ENCODE measurements at places on chromosomes 6 and 20.

DNA sequence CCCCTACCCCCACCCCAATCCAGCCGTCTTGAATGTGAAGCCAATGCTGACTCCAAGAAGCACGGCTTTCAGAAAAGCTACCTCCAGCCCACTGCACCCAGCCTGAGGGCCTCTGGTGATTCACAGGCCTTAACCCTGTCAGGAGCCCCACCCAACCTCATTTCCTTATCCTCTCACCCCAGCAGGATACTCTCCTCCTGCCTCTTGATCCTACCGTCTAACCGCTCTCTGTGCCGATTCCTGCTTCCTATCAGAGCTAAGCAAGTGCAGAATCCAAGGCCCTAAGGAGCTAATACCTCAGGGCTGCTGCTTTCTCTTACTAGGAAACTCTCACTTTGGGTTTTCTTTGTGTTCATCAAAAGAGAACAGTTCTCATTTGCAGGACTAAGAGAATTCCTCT is 47.2 kb downstream of the TRERF1 start:
- DNase-seq, result peak; percentile 70

- no peak for DNase-seq
These were observed 41.1 kb downstream of the GMDS start for GRCh38 chr6:2204272-2204671.

DNA sequence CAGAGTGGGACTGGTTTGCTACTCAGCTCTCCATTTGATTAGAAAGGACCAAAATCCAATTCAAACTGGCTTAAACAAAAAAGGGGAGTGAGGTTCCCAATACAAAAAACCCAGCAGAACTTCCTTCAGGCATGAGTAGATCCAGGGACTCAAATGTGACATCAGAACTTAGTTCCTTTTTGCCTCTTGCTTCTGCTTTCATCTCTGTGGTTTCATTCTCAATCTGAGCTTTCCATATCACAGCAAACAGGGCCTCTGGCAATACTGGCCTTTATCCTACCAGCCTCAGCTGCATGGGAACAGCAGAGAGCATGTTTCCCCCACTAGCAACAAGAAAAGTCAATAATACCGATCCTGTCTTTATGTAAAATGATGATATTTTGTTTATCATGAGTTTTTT is 28.6 kb upstream of the PRELID3B start:
- no peak for DNase-seq

DNA sequence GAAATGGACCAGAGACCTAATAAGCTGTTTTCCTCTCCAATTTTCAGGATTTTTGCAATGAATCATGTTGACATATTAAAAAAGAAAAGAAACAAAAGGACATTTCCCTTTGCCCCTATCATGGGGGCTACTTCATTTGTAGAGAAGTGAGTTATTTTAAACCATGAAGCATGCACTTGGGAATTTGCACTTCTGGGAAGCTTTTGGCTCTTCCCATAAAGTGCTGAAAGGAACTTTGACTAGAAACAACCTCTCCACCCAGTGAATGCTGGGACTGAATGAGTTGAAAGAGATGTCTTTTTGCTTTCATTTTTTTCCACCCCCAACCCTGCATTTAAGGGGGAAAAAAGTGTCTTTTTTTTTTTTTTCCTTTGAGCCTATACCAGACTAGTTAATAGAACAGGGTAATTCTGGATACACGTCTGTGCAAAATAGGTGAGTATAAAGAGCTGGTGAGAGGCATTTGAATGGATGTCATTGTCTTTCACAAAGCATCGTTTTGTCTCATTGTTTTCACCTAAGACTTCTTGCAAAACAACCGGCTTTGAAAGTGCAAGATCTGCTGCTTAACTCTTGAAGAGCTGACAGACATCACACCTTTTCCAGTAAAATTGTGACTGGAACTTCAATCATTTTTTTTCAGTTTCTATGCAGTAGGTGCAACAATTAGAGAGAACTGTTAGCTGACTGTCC is 138.7 kb upstream of the BACH2 start:
- DNase-seq, result no peak

- DNase-seq, result peak; percentile 79
These were observed 15.1 kb downstream of the HMGN4 start for GRCh38 chr6:26553264-26553634.

Measured in lung microvascular endothelial cell (primary cell).